EH (cell line): ENCODE measurements at places on chromosomes 1 and 21.

DNA sequence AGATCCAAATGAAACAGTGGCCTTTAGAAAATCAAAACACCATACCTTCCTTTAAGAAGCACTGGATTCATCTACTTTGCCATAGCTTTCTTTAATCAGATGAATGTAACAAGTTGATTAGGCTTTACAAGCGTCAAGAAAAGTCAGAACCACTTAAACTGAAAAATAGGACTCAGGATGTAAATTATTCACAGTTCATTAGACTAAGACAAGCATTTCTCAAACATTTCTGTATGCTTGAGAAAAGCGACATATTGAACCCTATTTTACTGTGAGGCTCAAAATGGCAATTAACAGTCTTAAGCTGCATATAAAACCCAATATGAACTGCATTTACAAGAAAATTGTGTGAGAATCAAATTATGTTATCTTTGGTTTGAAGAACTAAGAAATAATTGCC, 256.7 kb upstream of the SNX7 start:
- no peak for DNase-seq

DNA sequence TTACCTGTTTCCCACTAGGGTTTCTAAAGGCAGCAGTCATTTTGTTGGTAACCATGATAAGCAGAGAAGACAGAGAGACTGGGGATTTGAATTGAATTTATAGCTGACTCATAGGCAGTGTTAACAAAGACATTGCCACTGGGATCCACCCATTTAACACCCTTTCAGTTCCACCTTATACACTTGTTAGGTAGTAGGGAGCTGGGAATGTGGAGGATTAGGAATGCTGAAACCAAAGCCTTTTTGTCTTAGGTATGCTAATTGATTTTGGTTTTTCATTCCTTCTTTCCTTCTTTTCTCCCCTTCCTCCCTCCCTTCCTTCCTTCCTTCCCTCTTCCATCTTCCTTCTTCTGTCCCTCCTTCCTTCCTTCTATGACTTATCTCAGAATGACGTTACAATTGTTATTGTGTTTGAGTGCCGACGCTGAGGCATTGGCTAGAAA, 7.5 kb upstream of the EVI5 start:
- DNase-seq: no peak

- DNase-seq: peak; percentile 62
Measured at GRCh38 chr1:26597629-26598039, 68.1 kb downstream of the RPS6KA1 start.

DNA sequence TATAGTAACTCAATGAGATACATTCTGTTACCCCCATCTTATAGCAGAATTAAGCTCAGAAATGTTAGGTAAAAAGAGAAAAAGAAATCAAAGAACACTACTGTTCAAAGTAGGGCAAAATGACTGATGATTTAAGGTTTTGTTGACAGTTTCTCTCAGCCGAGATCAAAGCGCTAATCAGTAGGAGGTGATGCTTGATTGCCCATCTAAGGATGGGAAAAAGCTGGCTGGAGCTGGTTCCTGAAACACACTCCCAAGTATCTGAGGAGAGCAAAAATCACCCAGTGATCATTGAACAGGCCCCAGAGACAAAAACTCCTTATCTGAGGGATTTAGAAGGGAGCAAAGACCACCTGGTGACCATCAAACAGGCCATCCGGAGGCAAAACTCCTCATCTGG, 64.5 kb upstream of the CSF1 start:
- no peak for DNase-seq

GRCh38 chr1:115829947-115830346, 11.0 kb downstream of the NHLH2 start:
- no peak for DNase-seq
